Activated CD4-positive, CD25-positive, alpha-beta regulatory T cell (primary cell): ENCODE measurements at places on chromosomes 13 and 19.

GRCh38 chr13:26518451-26518959, 39.0 kb upstream of the WASF3 start:
- no peak for DNase-seq

GRCh38 chr13:21673789-21674489, 3.1 kb downstream of the FGF9 start:
- peak; percentile 7 for DNase-seq

DNA sequence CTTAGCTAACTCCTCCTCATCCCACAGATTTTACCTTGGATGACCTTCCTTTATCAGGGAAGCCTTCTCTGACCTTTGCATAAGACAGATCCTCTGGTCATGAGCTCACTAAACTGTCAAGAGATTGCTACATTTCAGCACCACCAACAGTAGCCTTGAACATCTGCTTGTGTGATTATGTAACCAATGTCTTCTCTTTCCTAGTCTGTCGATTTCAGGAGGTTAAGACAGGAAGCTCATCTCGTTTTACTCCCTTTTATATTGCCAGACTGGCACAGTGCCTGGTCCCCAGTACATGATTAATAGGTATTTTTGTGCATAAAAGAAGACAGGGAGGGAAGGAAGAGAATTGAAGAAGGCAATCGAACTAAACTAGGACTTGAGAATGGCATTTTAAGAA, 1697.7 kb downstream of the EFNB2 start:
- no peak for DNase-seq

DNA sequence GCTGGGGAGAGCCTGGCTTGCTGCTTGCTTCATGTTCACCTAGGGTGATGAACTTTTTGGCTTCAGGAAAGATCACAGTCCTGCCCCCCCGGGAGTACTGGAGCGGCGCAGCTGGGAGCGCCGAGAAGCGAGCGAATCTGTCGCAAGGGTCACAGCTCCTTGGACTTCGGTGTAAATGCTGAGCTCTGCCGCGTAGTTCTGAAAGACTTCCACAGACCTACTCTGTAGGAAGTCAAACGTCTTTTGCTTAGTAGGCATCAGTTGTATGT, 2.7 kb downstream of the ING1 start:
- no peak for DNase-seq

GRCh38 chr13:100608906-100609305, 20.3 kb upstream of the GGACT start:
- no peak for DNase-seq

GRCh38 chr13:39374741-39375189, 228.2 kb downstream of the LHFPL6 start:
- DNase-seq: no peak

GRCh38 chr13:64765636-64766035, 2464.5 kb downstream of the PCDH9 start:
- no peak for DNase-seq

DNA sequence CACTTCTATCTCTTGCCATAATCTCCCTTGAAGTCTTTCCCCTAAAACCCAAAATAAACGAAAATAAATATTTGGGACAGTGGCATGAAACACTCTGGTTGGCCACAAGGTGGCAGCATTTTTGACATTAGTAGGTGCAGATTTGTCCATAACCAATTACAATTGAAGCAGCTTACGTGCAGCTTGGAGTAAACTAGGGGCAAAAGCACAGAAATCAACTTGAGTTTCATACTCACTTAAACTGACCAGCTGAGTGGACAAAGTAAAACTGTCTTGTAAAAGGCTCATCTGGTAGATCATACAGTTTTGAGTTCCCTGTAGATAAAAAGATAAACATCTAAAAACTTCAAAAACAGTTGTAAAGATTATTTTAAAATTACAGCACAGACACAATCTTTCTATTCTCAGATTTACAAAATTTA, 18.8 kb downstream of the PDCD5 start:
- peak; percentile 27 for DNase-seq
